Stimulated activated CD4-positive, alpha-beta T cell treated with anti-CD3 and anti-CD28 coated beads, Interleukin-15, amount 100 ng/mL, for 1 hour (primary cell): ENCODE measurements at places on chromosomes 1 and 21.

DNA sequence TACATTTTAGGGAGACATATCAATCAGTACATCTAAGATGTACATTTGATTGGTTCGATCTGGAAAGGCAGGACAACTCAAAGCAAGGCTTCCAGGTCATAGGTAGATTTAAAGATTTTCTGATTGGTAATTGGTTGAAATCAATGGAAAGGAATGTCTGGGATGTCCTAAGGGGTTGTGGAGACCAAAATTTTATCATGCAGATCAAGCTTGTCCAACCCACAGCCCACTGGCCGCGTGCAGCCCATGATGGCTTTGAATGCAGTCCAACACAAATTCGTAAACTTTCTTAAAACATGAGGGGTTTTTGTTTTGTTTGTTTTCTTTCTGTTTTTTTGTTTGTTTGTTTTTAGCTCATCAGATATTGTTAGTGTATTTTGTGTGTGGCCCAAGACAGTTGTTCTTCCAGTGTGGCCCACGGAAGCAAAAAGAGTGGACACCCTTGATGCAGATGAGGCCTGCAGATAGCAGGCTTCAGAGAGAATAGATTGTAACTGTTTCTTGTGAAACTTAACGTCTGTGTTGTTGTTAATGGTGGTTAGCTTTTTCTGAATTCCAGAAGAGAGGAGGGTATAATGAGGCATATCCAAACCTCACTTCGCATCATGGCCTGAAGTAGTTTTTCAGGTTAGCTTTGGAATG is 3.1 kb downstream of the IFNAR1 start:
- DNase-seq, result no peak

- no peak for DNase-seq
Measured at GRCh38 chr1:229986737-229987337, 80.2 kb upstream of the GALNT2 start.

DNA sequence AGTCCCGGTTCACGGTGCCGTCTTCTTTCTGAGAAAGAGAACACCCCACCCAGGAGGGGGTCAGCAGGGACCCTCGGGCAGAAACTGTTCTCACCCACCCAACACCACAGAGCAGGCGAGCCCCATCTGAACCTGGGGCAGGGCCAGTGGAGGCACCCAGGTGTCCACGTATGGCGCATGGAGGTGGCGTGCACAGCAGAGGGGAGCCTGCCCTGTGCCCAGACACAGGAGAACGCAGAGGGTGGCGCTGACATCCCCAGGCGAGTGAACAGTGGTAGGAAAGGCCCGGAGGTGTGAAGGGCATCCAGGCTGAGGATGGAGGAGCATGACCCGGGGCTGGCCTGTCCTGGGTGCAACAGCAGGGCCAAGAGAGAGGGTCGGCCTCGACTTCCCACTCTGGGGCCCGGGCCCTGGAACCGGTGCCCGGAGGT is 91.1 kb downstream of the STUM start:
- DNase-seq, result no peak

DNA sequence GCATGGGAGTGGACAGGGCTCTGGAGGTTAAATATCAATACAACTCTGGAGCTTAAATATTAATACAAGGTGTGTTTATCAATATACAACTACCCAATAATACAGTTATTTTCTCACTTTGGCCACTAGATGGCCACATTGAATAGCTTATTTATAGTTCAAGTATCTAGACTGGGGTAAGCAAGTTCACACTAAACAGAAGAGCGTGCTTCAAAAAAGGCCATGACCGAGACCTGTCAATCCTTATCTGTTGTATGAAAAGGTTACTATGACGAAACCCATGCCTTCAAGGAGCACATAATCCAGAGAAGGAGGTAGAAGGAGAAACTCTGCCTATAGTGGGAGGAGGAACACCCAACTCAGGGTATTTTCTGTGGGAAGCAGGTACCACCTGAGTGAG is 29.1 kb downstream of the CHML start:
- no peak for DNase-seq

DNA sequence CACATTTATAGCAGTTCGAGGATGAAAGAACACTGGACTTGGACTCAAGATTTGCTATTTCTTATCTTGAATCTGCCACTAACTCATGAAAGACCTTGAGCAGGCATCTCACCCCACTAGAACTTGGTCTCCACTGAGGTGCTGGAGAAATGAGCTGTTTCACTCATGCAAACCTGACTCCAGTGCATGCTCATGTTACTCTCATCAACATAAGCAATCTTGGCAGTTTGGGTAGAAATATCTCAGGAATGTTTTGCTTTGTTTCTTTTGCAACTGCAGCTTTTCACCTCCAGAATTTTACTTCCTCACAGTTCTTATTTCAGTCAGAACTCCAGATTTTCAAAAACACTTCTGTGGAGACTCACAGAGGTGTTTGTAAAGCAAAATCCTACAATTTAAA is 46.2 kb upstream of the DAB1 start:
- DNase-seq, result no peak

- DNase-seq, result no peak
Measured at GRCh38 chr1:205229916-205230700, 2.4 kb downstream of the TMCC2 start.
